ENCODE measurements at places on chromosomes 4 and X. TPM values are rescaled to one million over a fixed set of nuclear protein-coding genes. Genes with fewer than 3 reads are reported as not detected.

FAT1 gene
- not detected for total RNA-seq

FAM236A gene
- not detected for total RNA-seq

SPATA4 gene
- not detected for total RNA-seq

VCX3A gene
- total RNA-seq: not detected

NDP gene
- not detected for total RNA-seq

FGD1 gene
- total RNA-seq: not detected

- peak overlapping the region; percentile 15 for H3K27ac ChIP-seq
- peaks cover 9% of the 10 kb centered on the region for H3K27me3 ChIP-seq
- no peaks in the 10 kb centered on the region for H3K36me3 ChIP-seq
These were observed 82.0 kb downstream of the TMEM156 start for GRCh38 chr4:38950159-38950558.

- H3K4me3 ChIP-seq: no peak overlapping the region
- no peak overlapping the region for H3K27ac ChIP-seq
- no peaks in the 10 kb centered on the region for H3K4me1 ChIP-seq
These were observed 140.0 kb upstream of the HCCS start for GRCh38 chrX:10971176-10971575.

GRCh38 chr4:113146876-113147358 lies 97.5 kb downstream of the ANK2 start:
- H3K36me3 ChIP-seq: no peaks in the 10 kb centered on the region
- H3K4me1 ChIP-seq: no peaks in the 10 kb centered on the region
- H3K27ac ChIP-seq: no peak overlapping the region
- no peaks in the 10 kb centered on the region for H3K27me3 ChIP-seq
- DNase-seq: no peak

DNA sequence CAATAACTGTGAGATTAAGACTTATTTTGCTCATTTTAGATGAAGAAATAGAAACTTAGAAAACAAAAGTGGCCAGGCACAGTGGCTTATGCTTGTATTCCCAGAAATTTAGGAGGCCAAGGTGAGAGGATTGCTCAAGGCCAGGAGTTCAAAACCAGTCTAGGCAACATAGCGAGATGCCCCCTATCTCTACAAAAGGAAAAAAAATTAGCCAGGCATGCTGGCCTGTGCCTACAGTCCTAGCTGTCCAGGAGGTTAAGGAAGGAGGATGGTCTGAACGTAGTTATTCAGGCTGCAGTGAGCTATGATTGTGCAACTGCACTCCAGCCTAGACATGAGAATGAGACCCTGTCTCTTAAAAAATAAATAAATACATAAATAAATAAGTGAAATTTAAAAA lies 28.0 kb downstream of the APELA start:
- no peak for DNase-seq
- H3K27ac ChIP-seq: no peak overlapping the region
- H3K36me3 ChIP-seq: no peaks in the 10 kb centered on the region
- H3K4me1 ChIP-seq: no peaks in the 10 kb centered on the region

DNA sequence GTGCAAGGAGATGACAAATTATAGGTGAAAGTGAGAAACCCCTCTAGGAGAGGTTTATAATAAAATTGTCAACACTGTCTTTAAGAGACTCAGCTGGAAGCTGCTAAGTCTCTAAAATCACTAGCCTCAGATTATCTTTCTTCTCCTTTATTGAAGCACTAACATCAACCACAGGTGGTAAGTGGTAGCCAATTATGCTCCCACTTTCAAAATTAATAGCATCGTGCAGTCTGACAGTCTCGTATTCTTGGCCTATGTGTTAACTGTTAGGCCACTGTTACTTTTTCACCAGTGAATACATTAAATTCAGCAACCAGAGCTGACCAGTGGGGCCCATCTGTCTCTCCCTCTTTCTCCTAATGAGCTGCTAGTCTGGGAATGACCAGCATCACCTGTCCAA lies 674.1 kb downstream of the RAPGEF2 start:
- H3K4me3 ChIP-seq: no peak overlapping the region
- H3K27ac ChIP-seq: no peak overlapping the region
- no peak for DNase-seq
- H3K27me3 ChIP-seq: no peaks in the 10 kb centered on the region

DNA sequence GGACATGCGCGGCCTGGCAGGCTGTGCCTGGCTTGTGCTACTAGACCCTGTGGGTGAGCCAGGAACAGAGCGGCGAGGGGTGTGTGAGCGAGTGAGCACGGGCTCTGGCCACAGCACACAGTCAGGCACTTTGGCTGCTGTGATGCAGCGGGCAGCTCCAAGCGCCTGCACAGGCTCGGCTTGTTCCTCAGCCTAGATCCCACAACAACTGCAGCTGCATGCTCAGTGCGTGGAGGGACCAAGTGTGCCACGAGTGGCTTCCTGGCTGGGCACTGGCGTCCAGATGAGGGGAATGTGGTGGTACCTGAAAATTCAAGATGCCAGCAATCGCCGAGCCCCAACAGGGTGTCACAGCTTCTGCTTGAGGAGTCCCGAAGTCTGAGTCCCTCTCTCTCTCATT lies 1056.6 kb downstream of the RAPGEF2 start:
- H3K36me3 ChIP-seq: peaks cover 4% of the 10 kb centered on the region
- H3K27me3 ChIP-seq: no peaks in the 10 kb centered on the region
- H3K27ac ChIP-seq: no peak overlapping the region
- no peaks in the 10 kb centered on the region for H3K4me1 ChIP-seq

DNA sequence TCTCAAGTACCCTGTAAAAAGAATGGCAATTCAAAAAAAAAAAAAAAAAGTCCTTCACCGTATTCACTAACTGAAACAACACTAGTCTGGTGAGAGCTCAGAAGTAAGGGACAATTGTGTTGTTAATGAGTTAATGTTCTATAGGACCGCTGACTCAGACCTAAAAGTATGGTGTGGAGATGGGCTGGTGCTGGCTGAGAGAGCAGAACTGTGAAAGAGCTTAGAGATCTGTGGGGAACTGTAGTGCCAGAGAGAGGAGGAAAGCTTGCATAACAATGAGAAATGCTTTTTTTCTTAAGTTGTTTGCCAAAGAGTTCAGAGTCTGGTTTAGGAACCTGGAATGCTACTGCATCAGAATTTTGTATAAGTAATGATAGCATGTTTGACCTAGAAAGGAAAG lies 65.1 kb downstream of the LHFPL1 start:
- no peaks in the 10 kb centered on the region for H3K36me3 ChIP-seq
- DNase-seq: no peak
- H3K27ac ChIP-seq: no peak overlapping the region
- H3K4me1 ChIP-seq: no peaks in the 10 kb centered on the region
- peaks cover 14% of the 10 kb centered on the region for H3K27me3 ChIP-seq
- no peak overlapping the region for H3K4me3 ChIP-seq

GRCh38 chr4:178941975-178942374 lies 1499.7 kb upstream of the AGA start:
- no peak overlapping the region for H3K27ac ChIP-seq
- H3K36me3 ChIP-seq: peaks cover 10% of the 10 kb centered on the region
- no peak for DNase-seq
